ENCODE measurements at places on chromosomes 2 and 18. TPM values are rescaled to one million over a fixed set of nuclear protein-coding genes. Genes with fewer than 3 reads are reported as not detected.

- no peak overlapping the region for H3K27ac ChIP-seq
- H3K27me3 ChIP-seq: no peaks in the 10 kb centered on the region
- no peaks in the 10 kb centered on the region for H3K36me3 ChIP-seq
- H3K4me1 ChIP-seq: no peaks in the 10 kb centered on the region
- no peak overlapping the region for H3K4me3 ChIP-seq
Measured at GRCh38 chr2:129464036-129464435, 515.4 kb upstream of the RAB6C start.

Gene RNF125
- 12.5 TPM for total RNA-seq

GRCh38 chr2:28704621-28705020, 47.0 kb upstream of the PPP1CB start:
- H3K27me3 ChIP-seq: no peaks in the 10 kb centered on the region
- H3K27ac ChIP-seq: no peak overlapping the region
- no peak overlapping the region for H3K4me3 ChIP-seq
- DNase-seq: no peak
- H3K36me3 ChIP-seq: no peaks in the 10 kb centered on the region

- H3K4me3 ChIP-seq: no peak overlapping the region
- DNase-seq: peak; percentile 20
- H3K36me3 ChIP-seq: peaks cover 8% of the 10 kb centered on the region
Measured at GRCh38 chr18:23810396-23810795, 121.1 kb downstream of the LAMA3 start.

Data from stomach (tissue), 19 donors.